ENCODE measurements at places on chromosomes 12 and 14.

- DNase-seq = no peak
Measured at GRCh38 chr12:78037707-78038106, 207.0 kb downstream of the NAV3 start.

DNA sequence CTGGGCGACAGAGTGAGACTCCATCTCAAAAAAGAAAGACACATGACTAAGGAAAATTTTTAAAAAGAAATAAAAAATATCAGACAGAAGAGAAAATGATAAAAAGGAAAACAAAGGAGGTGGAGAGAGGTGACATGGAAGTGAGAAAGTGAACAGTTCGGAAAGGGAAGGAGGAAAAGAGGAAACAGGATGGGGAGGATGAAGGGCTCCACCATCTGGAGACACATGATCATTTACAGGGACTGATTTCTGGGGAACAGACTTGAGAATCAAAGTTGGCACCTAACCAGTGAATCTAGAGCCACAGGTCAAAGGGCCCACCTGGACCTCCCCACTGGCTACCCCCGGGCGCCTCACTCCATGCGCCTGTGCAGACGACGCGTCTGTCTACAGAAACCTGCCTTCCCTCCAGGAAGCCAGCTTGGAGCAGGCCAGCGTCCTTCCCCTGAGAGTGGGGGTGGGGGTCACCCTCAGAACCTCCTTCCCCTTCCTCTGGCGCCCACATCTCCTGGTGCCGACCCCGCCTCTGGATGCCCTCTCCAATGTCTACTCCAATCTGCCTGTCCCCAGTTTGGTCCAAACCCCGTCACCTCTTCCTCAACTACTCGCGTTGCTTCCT is 60.5 kb downstream of the AMN start:
- no peak for DNase-seq

GRCh38 chr14:52089218-52089617 is 20.4 kb upstream of the NID2 start:
- no peak for DNase-seq

DNA sequence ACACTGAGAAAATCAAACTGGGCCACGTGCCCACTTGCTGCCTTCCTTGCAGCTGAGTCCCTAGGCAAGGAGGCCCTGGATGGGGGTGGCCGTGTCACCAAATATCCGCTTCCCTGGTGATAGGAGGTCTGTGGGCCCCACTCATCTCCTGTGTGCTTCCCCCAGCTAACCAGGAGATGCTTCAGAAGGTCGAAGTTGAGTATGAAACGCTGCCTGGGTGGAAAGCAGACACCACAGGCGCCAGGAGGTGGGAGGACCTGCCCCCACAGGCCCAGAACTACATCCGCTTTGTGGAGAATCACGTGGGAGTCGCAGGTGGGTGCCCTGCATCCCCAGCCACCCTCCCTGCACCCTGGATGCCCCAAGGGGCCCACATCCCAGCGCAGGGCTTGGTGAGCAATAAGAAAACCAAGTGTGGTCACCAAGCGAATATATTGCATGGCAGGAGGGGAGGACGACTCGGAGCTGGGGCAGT is 6.8 kb upstream of the SIVA1 start:
- DNase-seq = peak; percentile 44

DNA sequence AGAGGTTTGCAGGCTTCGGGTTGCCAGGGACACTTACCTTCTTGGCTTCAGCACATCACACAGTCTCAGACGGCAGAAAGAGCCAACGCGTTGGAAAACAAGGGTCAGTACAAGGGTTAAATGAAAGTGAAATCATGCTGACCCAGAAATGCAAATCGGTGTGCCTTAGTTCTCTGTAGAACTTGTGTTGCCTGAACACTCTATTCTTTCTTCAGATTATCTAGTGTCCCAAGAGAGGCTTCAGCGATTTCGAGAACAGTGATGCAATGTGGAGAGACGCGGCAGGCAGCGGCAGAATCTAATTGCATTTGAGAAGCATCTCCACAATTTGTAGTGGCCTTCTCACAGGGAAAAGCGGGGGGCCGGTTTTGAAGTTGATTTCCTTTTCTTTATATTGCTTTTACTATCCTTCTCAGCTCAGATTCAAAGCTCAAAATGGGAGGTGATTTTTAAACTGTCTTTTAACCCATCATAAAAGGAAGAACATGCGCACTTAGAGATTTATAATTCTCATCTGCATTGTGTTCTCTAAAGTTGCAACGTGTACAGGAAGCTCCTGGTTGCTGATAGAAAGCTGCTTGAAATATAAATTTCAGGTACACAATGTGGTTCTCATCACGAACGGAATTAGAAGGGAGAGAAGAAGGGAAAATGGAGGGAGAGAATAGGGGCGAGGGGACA is 67.8 kb upstream of the EGLN3 start:
- peak; percentile 10 for DNase-seq

DNA sequence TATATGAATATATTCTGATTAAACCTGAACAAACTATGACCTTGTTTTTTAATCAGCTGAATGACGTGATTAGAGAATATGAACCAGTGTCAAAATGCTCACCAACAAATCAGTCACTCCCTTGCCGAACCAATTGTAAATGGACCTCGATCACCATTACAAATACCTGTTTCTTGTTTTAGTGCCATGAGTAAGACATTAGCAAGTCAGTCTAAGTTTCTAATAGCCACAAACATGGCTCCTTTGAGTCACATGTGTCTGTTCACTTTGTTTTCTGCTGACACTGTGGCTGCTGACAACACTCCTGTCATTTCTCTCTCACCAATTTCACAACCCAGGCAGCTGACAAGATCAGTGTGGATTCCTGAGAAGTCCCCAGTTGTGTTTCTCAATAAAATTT is 286.2 kb upstream of the MDGA2 start:
- DNase-seq = no peak

DNA sequence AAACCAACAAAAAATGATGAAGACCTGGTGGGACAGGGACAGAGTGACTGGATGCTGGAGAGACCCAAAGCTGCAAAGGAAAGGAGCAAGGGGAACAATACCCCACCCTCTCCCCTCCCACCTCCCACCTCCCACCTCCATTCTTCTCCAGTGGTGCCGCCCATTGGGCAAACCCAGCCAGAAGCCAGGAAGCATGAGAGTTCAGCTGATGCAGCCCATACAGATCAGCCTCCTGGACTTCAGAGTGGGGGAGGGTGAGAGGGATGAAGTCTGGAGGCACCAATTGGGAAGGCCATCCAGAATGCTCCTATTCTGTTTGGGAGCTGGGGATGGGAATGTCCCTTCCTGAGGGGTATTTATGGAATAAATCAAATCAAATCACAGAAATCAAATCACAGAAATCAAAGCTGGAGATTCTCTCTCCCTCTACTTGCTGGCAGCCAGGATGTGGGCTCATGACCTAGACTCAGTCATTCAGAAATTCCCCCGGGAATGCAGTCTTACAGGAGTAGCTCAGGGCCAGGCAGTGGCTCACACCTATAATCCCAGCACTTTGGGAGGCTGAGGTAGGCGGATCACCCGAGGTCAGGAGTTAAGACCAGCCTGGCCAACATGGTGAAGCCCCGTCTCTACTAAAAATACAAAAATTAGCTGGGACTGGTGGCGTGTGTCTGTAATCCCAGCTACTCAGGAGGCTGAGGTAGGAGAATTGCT is 31.1 kb downstream of the IRF2BPL start:
- no peak for DNase-seq

DNA sequence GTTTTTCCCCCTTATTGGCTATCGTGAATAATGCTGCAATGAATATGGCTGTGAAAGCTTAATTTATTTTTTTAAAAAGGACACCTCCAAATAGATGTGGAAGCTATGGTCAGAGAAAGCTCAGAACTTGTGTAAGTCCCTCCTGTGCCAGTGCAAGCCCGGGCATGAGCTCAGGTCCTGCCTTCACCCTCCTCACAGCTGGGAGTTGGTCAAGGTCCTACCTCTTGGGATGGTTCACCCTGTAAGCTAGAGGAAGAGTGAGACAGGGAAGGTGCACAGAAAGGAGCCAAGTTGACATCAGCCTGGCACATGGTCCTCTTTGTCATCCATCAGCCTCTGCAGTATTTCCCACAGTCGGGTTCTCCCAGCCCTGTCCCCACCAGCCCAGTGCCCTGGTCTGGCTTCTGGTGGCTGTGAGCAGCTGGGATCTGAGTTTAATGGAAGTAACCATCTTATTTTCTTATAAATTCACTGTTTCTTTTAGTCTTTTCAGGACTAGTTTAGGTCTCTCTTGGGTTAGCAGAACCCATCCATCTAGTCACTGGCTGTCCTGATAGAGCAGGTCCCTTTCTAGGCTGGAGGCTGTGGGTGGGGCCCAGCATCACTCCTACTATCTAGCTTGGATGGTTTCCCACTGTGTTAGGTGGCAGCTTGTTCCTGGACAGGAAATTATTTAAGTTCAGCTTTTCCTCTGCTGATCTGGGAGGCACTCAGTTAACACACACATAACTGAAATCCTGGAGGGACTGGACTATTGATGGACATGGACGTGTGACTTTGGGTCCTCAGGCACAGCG is 11.8 kb upstream of the PLEKHG3 start:
- no peak for DNase-seq

- DNase-seq = no peak
Measured at GRCh38 chr14:92553438-92553837, 39.9 kb downstream of the RIN3 start.

GRCh38 chr12:57893431-57894353 is 47.2 kb upstream of the CTDSP2 start:
- DNase-seq = no peak

- no peak for DNase-seq
Measured at GRCh38 chr12:124015494-124016461, 42.8 kb downstream of the ZNF664 start.

DNA sequence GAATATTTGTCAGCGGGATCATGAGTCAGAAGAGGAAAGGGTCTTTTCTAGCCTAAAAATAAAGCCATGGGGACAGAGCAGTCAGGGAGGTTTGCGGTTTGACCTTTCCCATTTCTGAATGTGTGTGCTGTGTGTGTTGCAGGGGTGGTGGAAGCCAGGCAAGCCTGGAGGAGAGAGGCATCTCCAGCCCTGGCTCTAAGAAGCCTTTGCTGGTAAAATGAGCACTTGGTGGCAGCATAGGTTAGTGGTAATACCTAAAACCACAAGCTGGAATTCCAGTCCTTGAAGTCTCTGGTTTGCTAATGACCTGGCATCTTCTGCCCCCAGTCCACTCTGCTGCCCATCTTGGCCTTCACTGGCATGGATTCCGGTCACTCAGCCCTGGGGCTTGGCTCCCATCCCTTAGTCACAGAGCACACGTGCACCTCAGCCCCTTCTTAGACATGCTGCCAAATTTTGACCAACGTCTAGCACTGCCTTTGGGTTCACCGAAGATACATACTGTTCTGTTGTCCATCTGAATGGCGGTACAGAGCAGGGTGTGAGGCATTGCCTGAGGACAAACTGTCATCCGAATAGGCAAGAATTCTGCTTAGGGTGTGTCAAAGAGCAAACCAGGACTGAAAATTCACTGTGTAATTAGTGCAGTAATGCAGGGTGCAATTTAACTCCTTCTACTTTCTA is 52.7 kb downstream of the KCNA5 start:
- no peak for DNase-seq

- no peak for DNase-seq
Measured at GRCh38 chr14:93317875-93318807, 14.7 kb downstream of the BTBD7 start.

GRCh38 chr12:56071648-56072047 is 8.3 kb upstream of the ERBB3 start:
- DNase-seq = no peak

DNA sequence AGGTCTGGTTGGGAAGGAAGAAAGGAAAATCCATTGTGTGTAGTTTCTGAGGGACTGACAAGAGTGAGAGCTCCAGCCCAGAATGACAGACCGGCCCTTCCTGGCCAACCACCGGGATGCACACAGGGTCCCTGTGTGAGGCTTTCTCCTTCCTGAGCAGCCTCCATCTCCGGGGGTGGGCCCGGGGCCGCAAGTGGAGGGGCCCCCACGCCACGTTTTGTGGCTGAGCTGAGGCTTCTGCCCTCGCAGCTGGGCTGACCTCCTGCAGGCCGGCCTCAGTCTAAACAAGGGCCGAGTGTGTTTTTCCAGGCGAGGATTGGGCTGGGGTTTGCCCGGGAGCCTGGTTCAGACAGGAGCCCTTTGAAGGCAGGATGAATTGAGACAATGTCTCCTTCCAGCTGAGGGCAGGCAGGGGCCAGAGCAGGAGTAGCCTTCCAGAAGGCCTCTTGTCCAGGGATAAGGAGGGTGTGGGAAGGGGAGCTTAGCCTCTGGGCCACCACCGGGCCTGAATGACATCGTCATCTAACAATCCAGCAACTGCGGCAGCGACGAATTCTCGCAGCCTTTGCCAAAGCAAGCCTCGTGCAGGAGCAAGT is 96.5 kb upstream of the NCOR2 start:
- no peak for DNase-seq

GRCh38 chr14:60235440-60235839 is 13.6 kb upstream of the PPM1A start:
- no peak for DNase-seq

Measured in activated naive CD8-positive, alpha-beta T cell treated with anti-CD3 and anti-CD28 coated beads, Interleukin-2, amount 50 U/mL, for 24 hours (primary cell).